ENCODE measurements at places on chromosomes 3 and 15.

- DNase-seq, result no peak
Measured at GRCh38 chr3:176937541-176937940, 259.7 kb downstream of the TBL1XR1 start.

- no peak for DNase-seq
Measured at GRCh38 chr3:177141899-177142646, 55.2 kb downstream of the TBL1XR1 start.

DNA sequence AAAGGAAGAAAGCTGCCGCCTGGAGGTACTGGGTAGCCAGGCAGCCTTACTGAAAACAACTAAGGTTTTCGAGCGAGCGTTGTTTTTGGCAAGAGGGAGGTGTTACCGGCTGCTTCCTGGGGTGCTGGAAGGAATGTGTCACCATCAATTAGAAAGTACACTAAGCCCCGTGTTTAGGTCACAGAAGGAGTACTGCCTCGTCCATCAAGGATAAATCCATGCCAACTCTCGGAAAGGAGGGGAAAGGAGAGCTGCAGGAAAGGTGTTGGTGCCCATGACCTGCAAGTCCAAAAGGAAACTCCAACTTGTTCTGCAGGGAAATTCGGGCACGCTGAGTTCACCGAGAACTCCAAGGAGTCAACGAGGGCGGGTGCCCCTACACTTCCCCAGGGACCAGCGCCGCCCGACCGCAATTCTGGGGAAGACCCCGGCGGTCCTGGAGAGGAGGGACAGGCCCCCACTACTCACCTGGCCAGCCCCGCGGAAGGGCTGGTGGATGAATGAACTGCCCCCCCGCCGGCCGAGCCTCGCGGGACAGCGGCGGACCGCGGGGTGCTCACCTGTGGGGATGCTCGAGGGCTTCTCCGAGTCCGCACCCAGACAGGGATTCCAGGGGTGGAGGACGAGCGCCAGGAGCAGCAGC lies 542 bp downstream of the PLOD2 start:
- no peak for DNase-seq

- DNase-seq, result no peak
Measured at GRCh38 chr3:105032541-105032940, 334.2 kb upstream of the ALCAM start.

- no peak for DNase-seq
Measured at GRCh38 chr3:137242836-137243400, 285.1 kb downstream of the IL20RB start.

DNA sequence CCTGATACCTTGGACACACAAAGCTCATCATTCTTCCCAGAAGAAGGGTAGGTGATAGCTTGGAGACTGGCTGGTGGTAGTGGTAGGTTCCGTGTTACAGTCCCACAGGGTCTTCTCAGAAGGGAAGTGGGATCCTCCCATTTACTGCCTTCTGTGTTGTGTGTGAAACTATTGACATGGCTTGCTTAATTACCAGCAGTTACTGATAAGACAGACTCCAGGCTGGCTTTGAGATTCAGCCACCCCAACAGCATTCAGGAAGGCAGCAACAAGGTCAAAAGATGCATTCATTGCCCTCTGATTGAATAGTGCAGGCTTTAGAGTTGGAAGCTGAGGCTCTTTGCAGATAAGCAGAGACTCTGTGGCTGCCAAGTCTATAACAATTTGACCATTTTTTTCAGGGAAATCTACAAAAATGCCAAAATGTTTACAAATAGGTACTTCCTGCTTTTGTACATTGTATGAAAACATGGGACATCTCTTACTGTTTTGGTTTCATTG lies 7.7 kb downstream of the ARNT2 start:
- no peak for DNase-seq

- no peak for DNase-seq
Measured at GRCh38 chr3:59519094-59519493, 469.3 kb upstream of the CFAP20DC start.

DNA sequence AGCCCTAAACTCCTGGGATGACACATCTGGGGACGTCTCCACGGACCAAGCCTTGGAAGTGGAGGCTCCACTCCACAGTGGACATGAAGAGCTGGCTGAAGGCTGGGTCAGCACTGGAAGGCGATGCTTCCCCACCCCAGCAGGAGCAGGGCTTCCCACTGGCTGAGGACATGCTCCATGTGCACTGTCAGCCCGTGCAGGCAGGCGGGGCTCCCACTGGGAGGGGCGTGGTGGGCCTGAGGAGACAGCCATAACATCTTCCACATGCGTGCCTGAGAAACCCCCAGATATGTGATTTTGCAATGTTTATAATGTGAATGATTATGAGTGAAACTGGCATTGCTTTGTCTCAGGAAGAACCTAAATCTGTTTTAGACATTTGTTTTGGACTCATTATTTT lies 231.3 kb downstream of the KLF13 start:
- DNase-seq, result no peak

GRCh38 chr15:35880896-35881295 lies 334.9 kb upstream of the DPH6 start:
- DNase-seq, result no peak

DNA sequence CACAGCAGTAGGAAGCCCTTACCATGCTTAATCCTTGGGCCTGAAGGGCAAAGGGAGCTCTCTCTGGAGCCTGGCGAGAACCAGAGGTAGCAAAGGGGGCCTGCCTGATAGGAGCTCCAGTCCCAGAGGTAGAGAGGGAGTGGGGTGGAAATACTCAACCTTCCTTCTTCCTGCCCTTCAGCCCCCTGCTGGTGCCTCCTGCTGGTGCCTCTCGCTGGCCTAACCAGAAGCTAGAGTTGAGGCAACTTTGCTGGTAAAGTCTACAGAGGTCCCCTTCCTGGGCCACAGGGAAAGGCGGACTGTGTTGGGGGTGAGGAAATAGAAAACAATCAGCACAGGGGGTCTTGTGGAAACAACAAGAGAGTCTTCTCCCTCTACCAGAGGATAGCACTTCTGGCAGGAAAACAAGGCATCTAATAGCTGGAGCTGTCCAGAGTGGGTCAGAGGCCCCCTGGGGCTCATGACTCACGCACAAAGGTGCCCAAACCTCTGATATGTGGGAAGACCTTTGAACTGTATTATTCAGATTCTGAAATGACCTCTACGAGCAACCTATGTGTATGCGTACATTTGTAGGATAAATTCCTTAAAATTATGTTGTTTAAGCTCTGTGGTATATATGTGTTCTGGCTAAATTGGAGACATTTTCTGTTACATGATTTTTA lies 133.9 kb downstream of the LRRC28 start:
- no peak for DNase-seq
